Omental fat pad (tissue), 4 donors: ENCODE measurements at places on chromosomes 5 and 9. TPM values are rescaled to one million over a fixed set of nuclear protein-coding genes. Genes with fewer than 3 reads are reported as not detected.

GRCh38 chr5:135353952-135354721, 44.9 kb downstream of the MACROH2A1 start:
- DNase-seq, result no peak

GRCh38 chr5:90473396-90474234, 956 bp downstream of the MBLAC2 start:
- DNase-seq, result peak; percentile 27

GRCh38 chr9:34994900-34995669, 5.5 kb downstream of the DNAJB5 start:
- no peak for DNase-seq

DNA sequence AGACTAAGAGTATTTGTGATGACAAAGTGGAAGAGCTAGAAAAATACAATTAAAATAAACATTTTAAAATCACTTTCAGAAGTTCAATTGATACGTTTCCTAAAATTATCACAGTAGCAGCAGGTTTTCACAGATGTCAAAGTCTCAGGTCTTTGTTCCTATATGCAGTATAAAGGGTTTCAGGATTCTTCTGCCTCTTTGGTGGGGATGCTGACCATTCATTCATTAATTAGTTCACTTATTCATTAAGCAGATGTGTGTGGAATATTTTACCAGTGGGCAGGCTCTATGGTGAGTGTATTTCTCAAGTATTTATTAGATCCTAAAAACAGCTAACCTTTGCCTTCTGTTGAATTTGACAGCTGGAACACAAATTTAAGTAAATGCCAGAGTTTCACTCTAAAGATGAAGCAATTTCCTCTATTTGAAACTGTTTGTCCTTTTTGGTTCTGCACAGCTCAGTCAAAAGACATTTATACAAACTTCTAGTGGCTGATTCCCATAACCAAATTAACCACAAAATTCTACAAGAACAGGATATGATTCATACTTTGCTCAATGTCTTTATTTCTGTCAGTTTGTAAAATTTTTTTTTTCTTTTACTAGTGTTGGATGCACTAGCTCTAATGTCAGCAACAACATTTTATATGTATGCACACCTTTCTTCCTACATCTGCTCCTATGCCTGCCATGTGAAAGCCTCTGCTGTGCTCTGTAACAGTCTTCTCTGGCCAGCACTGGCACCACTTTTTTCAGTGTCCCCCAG, 75.9 kb upstream of the PRR16 start:
- DNase-seq, result no peak

GRCh38 chr9:38681747-38682227, 38.1 kb downstream of the FAM240B start:
- DNase-seq, result no peak

GRCh38 chr9:37371565-37372464, 50.7 kb upstream of the GRHPR start:
- no peak for DNase-seq

DNA sequence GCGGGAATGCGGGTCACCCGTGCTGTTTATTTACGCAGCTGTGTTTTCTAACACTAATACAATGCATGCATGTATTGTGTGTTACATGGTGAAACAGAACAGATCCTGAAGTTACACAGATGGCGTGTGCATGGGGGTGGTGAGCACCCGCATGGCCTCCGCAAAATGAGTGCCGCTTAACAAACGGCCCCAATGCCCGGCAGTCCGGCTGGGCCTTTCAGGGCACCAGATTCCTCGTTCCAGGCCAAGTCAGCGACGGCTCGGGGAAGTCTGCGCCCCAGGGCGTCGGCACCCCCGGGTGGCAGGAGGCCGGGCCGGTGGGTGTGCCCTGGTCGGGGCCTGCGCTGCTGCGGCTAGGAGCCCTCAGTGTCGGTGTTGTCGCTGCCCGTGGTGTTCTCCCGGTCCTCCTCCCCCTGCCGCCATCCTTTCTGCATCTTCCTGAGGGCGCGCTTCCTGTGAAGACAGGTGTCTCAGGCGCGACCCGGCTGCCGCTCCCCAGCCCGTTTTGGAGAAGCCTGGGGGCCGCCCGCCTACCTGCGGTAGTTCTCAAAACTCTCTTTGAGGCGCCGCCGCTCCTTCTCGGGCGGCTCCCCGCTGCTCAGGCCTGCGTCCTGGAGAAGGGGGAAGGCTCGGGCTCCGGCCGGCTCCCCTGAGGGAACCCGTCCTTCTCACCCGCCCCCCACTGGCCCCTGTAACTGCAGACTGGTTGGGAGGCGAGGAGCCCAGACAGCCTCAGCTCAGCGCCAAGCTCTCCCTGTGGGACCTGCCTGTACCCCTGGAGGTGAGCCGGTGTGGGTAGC, 605 bp upstream of the DNLZ start:
- no peak for DNase-seq

- no peak for DNase-seq
Observed at GRCh38 chr9:69392826-69393225, 67.8 kb downstream of the ENTREP1 start.

GRCh38 chr5:123518111-123518510, 6.1 kb downstream of the CSNK1G3 start:
- no peak for DNase-seq

DNA sequence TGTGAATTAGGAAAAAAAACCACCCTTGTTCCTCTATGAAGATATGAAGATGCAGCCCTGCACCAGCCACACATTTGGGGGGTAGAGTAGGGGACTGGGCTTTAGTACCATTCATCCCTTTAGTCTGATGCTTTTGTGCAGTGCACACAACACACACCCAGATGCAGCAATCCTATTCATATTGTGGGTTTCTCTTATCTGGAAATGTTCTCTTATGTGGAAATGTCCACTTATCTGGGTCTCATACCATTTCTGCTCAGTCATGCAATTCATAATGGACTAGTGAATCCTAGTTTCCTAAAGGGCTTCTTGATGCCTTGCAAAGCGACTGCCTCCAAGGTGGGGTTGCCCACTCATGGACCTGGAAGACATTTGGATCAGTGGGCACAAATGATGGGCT, 47.8 kb downstream of the C9orf152 start:
- no peak for DNase-seq

DNA sequence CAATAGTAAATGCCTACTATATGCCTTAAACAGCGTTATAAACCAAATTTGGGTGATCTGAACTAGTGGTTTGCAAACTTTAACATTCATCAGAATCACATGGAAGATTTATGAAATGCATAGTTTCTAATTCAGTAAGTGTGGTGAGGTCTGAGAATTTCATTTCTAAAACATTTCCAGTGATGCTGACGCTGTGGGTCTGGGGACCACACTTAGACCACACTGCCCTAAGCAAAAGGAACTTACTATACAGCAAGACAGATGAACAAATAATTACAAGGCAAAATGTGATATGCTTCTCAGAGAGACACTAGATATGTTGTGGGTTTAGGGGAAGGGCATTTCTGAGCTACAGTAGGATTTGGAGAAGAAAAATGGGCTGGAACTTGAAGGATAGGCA, 72.6 kb downstream of the OXCT1 start:
- DNase-seq, result no peak

- DNase-seq, result no peak
Observed at GRCh38 chr5:122653087-122654017, 121.5 kb upstream of the SNX2 start.

DNA sequence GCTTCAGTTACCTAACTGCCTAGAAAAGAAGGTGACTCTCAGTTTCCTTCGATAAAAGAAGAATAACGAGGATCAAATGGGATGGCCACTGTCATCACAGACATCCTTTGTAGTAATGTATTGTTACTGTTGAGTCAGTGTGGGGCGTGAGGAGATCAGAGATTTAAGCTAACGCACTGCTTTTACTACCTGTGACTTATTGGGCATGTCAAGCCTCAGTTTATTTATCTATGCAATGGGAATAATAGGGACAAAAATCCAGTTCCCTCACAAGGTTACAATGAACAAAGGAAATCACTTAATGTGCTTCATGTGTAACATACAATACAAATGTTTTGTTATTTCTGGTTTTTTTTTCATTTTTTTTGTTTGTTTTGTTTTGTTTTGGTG, 255 bp upstream of the TRPM6 start:
- no peak for DNase-seq

GRCh38 chr9:34206561-34206960, 27.7 kb downstream of the UBAP1 start:
- no peak for DNase-seq

DNA sequence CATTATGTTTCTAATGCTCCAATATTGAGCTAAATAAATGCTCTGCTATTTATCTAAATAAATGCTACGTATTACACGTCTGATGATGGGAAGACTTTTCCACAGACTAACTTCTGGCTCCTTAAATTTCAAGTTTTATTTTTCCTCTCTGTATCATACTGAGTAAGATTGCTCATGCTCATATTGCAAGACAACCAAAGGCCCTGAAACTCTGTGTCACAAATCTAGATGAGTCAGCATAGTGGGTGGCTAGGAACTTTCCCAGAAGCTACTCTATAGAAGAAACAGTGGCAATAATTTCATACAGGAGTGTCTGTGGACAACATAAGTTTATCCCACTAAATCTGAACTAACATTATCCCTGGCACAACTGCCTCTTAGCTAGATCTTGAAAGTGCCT, 53.0 kb upstream of the RFX3 start:
- no peak for DNase-seq

DNA sequence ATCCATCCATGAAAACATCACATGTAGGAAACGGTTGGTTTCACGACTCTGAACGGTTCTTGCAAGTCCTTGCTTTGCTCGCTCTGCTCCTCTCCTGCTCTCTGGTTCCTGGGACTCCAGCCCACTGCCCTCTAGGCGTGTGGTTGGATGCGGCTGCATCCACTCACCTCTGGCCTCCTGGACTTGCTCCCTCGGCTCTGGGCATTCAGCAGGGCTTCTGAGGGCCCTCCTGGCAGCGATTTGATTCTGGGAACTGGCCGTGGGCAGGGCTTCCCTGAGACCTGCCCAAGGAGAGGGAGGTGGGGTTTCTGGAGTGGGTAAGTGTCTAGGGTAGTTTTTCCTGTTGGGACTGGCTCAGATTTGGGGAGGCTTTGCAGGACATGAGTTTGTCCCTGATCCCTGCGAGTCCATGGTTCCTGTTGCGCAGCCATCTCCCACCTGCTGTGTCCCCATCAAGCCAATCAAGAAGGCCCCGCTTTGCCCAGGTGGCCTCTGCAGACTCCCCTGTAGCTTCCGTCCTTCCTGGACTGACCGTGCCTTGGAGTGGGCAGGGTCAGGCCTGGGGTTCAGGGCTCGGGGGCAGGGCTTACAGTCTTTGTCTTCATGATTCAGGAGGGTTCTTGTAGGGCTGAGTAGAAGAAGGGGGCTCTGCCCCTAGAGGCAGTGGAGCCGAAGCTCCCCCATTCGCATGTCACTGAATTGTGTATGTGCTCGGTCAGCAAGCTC, 192.3 kb downstream of the CACNA1B start:
- DNase-seq, result no peak

Gene PCDHGA7
- total RNA-seq, result 9.0 TPM
